ENCODE measurements at places on chromosomes 1 and 21. TPM values are rescaled to one million over a fixed set of nuclear protein-coding genes. Genes with fewer than 3 reads are reported as not detected.

DNA sequence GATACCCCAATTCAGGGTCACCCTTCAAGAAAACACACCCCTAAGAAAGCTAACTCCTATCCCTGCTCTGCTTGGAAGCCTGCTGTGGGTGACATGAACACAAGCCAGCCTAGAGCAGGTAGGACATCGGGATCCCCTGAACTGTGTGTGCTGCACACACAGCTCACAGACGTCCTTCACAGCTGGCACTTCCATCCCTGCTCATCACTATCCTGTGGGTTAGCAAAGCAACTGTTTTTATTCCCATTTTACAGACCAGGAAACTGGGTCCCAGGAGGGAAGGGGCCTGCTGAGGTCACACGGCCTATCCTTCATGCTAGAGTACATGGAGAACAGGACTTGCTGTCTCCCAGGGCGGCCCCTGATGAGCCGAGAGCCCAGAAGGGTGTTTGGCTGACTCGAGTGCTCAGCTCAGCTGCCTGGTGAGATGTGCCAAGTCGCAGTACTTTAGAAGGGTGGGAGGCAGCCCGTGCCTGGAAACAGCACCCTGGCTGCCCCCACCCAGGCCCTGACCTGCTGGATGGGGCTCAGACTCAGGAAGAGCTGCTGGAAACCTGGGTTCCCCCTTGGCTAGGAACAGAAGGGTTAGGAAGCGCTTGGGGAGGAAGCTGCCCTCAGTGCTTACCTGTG lies 28.3 kb upstream of the BTG2 start:
- DNase-seq, result no peak

- no peak for DNase-seq
These were observed 13.4 kb downstream of the HIPK1 start for GRCh38 chr1:113942527-113942926.

GRCh38 chr1:97488530-97488929 lies 432.3 kb downstream of the DPYD start:
- DNase-seq, result no peak

DNA sequence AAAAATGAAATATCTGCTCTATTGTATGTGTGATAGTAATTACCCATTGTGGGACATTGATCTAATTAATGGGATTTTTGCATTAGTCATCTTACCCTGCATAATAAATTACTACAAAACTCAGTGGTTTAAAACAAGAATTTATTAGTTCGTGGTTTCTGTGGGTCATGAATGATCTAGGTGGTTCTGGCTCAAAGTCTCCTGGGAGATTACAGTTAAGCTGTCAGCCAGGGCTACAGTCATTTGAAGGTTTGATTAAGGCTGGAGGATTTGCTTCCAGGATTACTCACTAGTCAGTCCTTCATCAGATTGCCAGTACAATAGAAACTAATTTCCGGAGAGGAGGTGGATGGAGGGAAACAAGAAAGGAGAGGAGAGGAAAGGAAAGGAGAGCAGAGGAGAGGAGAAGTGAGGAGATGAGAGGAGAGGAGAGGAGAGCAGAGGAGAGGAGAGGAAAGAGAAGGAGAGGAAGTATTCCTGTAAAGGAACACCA lies 60.4 kb upstream of the TNFSF4 start:
- peak; percentile 66 for DNase-seq

DNA sequence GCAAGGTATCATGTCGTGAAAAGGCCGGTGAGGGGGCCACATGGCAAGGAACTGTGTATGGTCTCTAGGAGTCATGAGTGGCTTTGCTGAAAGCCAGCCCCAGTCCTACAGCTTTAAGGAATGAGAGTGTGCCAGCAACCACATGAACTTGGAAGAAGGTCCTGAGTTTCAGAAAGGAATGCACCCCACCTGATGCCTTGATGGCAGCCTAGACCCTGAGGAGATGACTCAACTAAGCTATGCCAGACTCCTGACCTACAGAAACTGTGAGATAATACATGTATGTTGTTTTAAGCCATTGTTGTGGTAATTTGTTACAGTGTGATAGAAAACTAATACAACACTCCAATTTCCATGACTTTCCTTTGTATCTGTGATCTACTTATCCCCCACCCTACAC lies 33.5 kb upstream of the AKT3 start:
- DNase-seq, result peak; percentile 78

- DNase-seq, result no peak
These were observed 5.9 kb downstream of the RNF186 start for GRCh38 chr1:19809044-19809750.

DNA sequence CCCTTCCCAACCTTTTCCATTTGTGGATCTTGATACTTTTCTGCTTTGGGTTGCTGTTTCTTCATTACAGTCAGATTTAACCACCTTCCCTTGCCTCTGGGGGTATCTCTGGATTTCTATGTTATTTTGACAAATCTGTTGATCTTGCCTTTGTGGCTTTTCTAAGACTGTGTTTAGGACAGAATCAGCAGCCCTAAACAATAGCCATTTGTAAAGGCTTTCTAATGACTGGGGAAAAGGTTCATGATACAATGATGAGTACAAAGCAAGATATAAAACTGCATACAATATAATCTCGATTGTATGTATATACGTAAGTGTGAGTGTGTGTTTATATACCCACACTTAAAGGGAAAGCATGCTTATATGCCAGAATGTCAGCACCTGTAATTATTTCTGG lies 27.8 kb downstream of the FAM20B start:
- DNase-seq, result no peak

GRCh38 chr1:38872401-38873026 lies 634 bp downstream of the MYCBP start:
- DNase-seq, result no peak

- DNase-seq, result no peak
These were observed 537.6 kb downstream of the MATN1 start for GRCh38 chr1:30185809-30186208.

- DNase-seq, result peak; percentile 41
These were observed 36.4 kb downstream of the PALMD start for GRCh38 chr1:99682291-99682751.

GRCh38 chr1:198880818-198881597 lies 242.2 kb downstream of the PTPRC start:
- peak; percentile 91 for DNase-seq

DNA sequence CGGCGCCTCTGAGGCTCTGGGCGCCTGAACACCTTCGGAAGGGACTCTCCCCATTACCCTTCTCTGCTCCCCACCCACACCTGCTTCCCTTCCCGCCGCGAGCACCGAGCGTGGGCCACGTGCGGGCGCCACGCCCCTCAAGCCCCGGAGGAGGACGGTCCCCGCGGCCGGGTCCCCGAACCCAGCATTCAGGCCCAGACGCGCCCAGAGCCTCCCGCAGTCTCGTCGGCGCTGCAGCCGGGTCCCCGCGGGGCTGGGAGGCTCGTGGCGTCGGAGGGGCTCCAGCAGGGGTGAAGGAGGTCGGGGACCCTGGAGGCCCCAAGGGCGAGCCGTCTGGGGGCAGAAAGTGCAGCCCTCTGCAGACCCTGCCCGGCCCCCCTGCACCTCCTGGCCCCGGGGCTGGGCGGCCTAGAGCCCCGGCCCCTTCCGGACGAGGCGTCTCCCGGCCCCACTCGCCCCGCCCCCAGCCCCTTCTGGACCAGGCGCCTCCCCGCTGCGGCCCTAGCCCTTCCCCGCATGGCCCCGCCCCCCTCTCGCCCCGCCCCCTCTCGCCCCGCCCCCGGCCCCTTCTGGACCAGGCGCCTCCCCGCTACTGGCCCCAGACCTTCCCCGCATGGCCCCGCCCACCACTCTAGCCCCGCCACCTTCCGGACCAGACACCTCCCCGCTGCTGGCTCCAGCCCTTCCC lies 378 bp upstream of the SMIM1 start:
- peak; percentile 42 for DNase-seq

Gene SPRR2E
- not detected for total RNA-seq

Gene CR1L
- not detected for total RNA-seq

Gene CFHR1
- not detected for total RNA-seq

Gene C1QA
- total RNA-seq, result not detected

Gene GPR25
- not detected for total RNA-seq

Gene GPR153
- total RNA-seq, result 1.9 TPM

Gene ITGB2
- total RNA-seq, result 1.8 TPM

Gene CADM3
- 2.3 TPM for total RNA-seq

Measured in HT1080 (cell line).